MG63 (cell line): ENCODE measurements at places on chromosomes 2 and 18. TPM values are rescaled to one million over a fixed set of nuclear protein-coding genes. Genes with fewer than 3 reads are reported as not detected.
A peak's percentile ranks its signal among the peaks of the same experiment; 100 is the strongest.

GRCh38 chr2:234763002-234763873 is 188.6 kb upstream of the SH3BP4 start:
- DNase-seq, result peak; percentile 39

DNA sequence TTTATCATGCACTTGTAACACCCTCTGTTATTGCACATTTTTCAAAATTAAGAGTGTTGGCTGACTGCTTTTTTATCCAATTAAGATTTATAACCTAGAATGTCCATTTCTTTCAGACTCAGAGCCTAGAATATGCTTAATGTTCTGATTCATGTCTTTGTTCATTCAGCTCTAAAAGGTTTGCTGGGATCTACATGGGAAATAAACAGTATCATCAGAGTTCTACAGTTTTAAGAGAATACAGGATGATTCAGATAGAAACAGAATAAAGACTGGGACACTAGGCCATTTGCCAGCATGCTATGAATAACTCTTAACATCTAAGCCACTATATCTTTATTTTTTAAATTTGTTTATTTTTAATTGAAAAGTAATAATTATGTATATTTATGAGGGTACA is 713.7 kb upstream of the CHAC2 start:
- no peak for DNase-seq

- no peak for DNase-seq
Measured at GRCh38 chr2:84017010-84017409, 442.1 kb downstream of the SUCLG1 start.

GRCh38 chr2:163734401-163734800 is 1.4 kb downstream of the FIGN start:
- no peak for DNase-seq

DNA sequence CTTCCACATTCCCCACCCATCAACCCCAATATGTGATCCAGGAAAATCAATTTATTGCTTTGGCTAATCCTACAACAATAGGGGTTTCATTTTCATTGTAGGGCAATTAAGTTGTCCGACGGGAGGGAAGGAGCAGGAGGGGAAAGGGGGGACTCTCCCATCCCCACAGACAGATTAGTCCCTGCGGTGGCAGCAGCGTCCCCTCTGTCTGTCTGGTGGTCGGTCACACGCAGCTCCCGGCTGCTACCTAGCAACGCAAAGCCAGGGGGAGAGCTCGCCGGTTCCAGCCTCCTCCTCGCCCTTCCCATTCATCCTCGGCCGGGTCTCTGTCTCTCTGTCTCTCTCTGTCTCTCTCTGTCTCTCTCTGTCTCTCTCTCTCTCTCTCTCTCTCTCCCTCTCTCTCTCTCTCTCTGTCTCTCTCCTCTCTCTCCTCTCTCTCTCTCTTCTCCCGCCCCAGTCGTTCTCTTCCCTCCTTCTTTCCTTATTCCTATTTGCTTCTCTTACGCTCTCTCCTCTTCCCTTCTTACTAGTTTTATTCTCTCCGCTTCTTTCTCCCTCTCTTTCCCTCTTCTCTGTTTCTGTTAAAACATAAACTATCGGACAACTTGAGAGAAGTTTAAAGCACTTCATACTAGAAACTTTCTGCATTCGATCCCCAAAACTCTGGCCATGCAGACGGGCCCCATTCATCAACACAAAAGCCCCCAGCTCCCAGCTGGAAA is 1.2 kb downstream of the LRP2 start:
- DNase-seq, result no peak

GRCh38 chr18:35369126-35369525 is 8.0 kb downstream of the ZNF396 start:
- no peak for DNase-seq

DNA sequence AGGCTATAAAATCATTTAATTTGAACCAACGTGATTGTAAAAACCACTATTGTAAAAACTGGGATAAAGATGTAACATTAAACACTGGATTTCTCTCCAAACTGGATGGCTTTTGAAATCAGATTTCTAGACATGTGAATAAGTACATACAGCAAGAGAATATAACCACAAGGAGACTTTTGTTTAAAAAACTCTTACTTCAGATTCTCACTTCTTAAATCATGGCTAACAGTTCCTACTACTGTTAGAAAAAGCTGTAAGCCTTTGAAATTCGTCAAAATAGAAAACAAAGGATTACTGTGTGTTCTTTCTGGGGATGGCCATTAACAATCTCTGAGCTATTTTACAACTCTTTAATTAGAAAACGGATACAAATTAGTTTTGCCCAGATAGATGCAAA is 39.4 kb upstream of the SH3BP4 start:
- DNase-seq, result no peak

DNA sequence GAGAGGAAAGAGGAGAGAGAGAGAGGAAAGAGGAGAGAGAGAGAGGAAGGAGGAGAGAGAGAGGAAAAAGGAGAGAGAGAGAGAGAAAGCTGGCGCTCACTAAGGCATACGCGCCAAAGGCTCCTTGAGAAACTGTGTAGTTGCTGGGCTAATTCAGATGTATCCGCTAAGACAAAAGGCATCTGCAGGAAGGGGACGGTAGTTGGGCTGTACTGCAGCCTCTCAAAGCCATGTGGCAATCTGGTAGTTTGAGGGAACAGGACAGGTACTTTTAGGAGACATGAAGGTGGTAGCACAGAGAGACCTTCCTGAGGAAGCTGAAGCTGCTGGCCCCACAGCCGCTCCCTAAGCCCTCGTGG is 31.6 kb downstream of the THNSL2 start:
- DNase-seq, result no peak

GGCX gene
- total RNA-seq, result 28.9 and 45.6 TPM in 2 replicates

PRSS56 gene
- not detected in 2 replicates for total RNA-seq

LAMA3 gene
- 6.4 and 16.0 TPM in 2 replicates for total RNA-seq

ECEL1 gene
- not detected in 2 replicates for total RNA-seq

CCDC85A gene
- total RNA-seq, result 0.89 TPM in 1 of 2 replicates, not detected in the other
